ENCODE measurements at places on chromosomes 11 and 22. TPM values are rescaled to one million over a fixed set of nuclear protein-coding genes. Genes with fewer than 3 reads are reported as not detected.

Gene PYGM
- 0.54 TPM for total RNA-seq

Gene RTN4RL2
- 127 TPM for total RNA-seq

Gene CASP5
- total RNA-seq = not detected

Gene TRIM29
- 11.1 TPM for total RNA-seq

Gene PHETA2
- not detected for total RNA-seq

Gene SAA4
- not detected for total RNA-seq

Gene PHF21B
- 1.1 TPM for total RNA-seq

Gene DKK3
- 11.1 TPM for total RNA-seq

Gene ISX
- not detected for total RNA-seq

Gene TBX10
- not detected for total RNA-seq

Gene LRRC74B
- total RNA-seq = not detected

Gene OR51B5
- not detected for total RNA-seq

Gene BAD
- 99.9 TPM for total RNA-seq

Gene CALCB
- total RNA-seq = 0.09 TPM

Gene OR51I1
- total RNA-seq = not detected
